ENCODE measurements at places on chromosomes 7 and 10.
A peak's percentile ranks its signal among the peaks of the same experiment; 100 is the strongest.

DNA sequence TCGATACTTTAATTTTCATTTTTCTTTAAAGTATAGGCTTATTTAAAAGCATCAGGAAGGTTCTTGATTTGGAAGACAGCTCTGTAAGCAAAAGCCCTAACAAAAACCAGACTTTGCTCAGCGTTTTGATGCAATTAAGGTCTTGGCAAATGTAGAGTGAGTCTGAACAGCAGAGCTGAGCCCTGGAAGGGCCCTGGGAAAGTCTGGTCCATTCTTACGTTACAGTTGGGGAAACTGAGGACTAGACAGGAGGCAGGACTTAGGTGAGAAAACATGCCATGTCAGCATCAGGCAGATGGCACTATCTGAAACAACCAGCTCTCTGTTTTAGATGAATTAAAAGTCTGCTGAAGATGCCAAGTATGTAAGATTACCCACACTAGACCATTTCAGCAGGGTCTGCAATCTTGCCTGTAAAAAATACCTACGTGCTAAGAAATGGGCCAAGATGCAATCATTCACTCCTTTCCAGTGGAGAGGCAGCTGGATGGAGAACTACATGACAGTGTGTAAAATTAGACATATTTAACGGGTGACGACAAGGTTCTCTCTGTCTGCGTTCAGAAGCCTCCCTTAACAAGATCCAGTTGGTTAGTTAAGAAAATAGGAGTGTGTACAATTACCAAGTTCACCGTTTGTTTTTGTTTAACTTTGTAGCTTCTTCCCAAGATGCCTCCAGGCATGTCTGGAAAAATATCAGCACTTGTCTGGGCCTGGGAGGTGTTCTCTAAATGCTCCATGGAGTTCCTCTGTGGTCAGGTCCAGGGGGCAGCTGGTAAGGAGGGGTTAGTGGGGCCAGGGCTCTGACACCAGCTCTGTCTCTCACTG, 502.3 kb upstream of the ZMIZ1 start:
- DNase-seq = no peak

DNA sequence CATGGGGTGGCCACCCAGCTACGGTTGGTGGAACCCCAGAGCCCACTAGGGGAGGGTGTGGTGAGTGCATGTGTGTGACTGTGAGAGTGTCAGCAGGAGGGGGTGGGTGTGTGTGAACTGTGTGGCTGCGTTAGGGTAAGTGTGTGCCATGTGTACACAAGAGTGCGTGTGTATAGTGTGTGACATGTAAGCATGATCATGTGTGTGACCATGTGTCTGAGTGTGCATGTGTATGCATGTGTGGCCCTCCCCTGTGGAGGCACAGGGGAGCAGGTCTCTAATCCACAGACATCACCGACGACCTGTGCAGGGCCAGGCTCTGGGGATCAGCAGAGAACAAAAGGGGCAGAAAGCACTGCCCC, 3.5 kb upstream of the CFAP46 start:
- no peak for DNase-seq

DNA sequence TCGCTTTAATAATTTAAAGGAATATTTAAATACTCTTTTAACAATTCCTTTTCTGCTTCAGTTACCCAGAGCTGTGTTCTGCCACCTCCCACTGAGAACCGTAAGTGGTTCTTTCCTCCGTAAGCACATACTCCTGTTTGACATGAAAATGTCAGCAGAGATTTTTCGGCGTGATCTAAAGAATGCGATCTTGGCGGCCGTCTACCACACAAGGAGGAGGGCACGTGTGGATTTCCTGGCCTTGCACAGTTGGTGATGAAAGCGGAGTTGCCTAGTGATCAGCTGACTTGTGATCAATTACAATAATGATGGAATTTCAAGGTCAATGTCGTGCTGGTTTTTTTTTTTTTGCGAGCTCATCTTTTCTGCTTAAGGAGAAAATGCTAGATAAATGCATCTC, 35.6 kb upstream of the INSIG1 start:
- DNase-seq = no peak

- DNase-seq = no peak
Measured at GRCh38 chr7:102306916-102307677, 20.4 kb downstream of the SH2B2 start.

- no peak for DNase-seq
Measured at GRCh38 chr7:140330128-140330527, 68.2 kb downstream of the SLC37A3 start.

DNA sequence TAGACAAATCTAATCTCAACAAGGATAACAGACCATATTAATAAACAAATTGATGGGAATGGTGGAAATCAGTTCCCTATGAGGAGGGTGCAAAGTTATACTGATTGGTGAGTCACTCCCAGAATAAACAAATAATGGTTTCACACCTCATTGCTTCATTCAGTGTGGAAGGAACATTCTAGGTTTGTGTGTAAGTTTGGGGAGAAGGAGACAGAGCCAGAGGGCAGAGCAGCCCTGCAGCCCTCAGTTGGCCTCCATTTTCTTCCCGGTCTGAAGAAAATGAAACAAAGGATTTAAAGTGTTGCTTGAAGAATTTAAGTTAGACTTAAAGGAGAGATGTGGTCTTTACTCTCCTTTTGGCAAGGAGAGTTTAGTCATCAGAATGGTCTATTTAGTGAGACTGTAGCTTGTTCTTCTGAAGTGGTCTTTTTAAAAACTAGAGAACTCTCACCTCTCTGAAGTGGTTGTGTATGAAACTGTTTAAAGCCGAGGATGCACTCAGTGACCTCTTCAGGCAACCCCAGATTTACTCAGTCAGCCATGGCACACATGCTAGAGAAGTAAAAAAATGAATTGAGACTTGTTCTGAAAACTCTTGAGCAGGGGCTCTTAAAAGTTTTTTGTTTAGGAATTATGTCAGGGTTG, 27.2 kb downstream of the IKZF1 start:
- DNase-seq = no peak

GRCh38 chr7:128841921-128842673, 11.9 kb downstream of the FLNC start:
- DNase-seq = no peak

DNA sequence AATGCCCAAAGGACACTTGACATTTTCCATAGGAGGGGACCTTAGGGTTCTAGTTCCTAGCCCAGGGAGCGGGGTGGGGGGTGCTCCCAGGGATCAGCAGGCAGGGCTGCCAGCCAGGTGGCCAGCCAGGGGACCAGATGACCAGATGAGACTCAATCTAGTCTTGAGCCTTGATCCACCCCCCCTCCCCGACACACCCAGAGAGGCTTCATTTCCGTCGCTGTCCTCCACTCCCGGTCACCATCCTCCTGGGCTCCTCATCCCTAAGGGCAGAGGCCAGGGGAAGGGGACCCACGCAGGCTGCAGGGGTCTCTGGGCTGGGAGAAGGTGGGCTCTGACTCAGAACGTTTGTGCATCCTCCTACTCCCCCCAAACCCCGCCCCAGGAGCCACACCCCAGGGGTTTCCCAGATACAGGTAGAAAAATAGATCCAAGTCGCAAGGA, 1.0 kb downstream of the STX1A start:
- no peak for DNase-seq

DNA sequence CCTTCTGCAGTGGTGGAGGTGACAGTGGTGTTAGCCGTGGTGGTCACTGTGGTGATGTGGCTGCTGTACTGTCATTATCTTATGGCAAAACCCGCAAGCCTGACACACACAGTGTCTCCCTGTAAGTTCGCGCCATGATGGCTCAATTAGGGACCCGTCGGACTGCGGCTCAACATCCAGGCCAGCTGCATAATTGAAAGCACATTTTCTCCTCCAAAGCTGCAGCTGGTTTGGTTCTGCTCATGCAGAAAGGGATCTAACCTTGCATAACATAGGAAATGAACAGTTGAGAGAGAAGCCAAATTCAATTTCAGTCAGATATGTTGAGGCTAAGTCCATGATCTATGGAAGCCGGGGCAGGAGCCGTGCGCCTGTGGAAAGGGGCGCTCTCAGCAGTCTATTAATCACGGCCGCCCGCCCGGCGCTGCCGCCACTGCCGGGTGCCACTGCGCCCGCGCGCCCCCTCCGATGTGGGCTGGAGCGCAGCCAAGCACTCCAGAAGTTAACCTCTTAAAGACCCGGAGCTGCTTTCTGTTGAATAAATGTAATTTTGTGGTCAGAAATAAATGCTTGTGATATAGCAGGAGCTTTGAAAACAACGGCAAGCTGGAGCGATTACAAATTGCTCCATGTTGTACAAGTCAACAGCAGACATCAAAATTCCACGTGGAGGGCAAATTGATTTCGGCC, 227.7 kb downstream of the CUX1 start:
- DNase-seq = peak; percentile 25

DNA sequence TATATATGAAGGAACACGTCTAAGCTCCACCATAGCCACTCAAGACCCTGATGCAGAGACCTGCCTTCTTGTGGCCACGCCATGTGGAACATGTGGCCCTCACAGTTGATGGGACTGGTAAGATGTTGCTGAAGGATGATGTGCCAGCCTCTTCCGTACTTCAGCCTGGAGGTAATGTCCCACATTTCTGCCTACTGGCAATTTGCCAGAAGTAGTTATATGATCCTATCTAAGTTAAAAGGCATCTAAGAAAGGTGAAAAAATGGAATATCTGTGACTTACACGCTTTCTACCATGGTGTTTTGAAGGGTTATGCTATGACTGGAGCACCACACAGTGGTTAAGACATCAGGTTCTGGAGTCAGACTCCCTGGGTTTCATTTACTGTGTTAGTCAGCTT, 948.7 kb upstream of the GHITM start:
- no peak for DNase-seq

DNA sequence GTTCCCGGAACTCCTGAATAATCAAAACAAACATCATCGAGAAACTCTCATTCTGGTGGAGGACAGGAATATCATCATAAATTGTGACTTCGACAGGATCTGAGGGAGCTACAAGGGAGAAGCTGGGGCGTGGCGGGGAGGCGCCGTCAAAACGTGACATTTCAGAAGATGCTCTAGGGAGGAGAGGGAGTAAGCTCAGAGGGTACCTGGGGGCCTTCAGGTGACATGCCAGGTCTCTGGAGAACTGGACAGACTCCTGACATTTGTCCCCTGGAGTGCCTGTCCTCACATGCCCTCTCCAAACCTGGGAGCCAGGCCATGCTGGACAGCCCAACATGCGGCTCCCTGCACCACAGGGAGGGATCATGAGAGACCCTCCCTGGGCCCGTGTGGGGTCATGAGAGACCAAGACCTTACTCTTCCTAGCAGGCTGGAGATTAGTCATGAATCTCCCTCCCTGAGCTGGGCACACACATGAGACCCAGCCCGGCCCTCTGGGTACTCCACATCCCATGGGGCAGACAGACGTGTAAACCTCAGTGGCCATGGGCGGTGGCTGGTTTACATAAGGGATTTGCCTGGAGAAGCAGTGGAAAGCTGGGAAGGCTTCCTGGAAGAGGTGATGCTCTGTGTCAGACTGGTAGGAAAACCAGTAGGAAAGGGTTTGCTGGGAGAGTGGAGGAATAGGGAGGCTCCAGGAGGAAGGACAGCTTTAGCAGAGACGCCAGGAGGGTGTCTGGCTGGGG, 81.0 kb downstream of the MYL10 start:
- DNase-seq = no peak

- DNase-seq = no peak
Measured at GRCh38 chr10:75841266-75841665, 409.8 kb downstream of the LRMDA start.

GRCh38 chr10:90199093-90199492, 497.7 kb downstream of the KIF20B start:
- DNase-seq = no peak

DNA sequence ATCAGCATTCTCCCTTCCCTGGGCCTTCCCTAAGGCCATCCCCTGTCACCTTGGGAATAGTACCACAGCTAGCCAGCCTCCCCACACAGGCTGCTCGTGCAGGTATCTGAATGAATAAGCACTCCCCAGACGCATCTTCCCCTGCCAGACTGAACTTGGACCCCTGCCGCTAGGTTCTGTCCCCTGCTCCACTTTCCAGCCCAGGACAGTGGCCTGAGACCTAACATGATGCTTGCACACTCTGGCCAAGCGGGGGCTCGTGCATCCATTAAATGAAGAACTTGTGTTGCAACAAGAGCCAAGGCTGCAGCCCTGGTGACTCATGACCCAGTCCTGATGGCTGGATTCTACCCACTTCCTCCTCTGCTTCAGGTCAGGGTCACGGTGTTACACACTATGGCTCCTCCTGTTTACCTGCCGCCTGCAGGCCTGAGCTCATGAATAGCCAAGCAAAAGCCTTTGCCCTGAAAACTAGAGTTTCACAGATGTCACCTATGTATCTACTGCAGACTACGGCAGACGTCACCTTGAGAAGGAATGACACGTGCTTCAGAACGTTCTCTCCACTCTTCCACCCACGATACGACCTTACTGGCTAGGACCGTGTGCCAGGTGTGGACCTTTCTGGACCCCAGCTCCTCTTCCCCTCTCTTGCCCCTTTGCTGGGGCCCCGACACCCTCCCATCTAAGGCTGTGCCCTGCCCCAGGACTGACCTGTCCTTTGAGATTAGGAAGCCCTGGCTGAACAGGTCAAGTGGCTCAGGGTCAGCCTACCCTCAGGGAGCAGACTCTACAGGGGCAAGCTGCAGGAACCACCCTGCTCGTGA, 6.5 kb downstream of the ASB13 start:
- DNase-seq = no peak

DNA sequence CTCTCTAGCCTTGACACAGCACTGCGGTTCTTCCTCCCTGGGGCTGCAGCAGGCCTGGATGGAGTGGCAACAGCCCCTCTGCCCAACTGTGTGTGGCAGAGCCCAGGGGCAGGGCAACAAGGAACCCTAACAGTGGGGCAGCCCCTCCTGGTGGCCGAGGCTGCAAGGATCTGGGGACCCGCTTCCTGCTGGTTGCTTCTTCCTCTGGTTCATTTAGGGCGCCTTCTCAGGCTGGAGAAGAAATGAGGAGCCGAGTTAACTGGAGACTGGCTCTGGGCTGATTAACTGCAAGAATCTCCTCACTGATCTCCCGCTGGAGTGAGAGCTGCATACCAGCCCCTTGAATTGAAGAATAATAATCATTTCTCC, 80.1 kb upstream of the EMX2 start:
- no peak for DNase-seq

DNA sequence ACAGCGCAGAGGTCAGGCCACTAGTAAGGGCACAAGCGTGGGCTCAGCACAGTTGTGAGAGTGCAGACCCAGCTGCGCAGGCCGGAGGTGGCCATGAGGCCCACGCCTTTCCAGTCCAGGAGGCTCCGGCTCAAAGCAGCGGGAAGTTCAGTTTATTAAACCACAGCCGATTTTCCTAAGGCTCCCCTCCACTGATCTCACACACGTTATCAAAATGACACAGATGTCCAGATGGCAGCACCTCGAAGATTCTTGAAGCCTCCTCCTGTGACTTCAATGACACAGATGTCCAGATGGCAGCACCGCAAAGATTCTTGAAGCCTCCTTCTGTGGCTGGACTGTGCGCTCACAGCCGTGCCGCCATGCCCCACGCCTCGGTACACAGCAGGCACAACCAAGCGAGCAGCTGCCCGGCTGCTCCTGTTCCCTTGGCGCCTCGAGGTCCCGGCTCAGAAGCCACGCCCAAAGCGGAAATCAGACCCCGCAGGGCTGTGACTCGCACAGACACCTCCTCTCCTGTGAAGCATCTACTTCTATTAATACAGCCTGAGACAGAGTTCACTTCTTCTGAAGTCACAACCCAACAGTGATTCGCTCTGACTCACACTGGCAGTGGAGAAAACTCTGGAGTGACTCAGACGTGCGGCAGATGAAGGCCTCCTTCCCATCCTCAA, 122.7 kb downstream of the MAD1L1 start:
- no peak for DNase-seq

- DNase-seq = no peak
Measured at GRCh38 chr10:103575416-103576075, 82.0 kb downstream of the NEURL1 start.

Data from NCI-H2081 treated with DMSO at 0.1 percent for 48 hours (cell line).